ENCODE measurements at places on chromosomes 3 and 15.

- DNase-seq, result no peak
These were observed 12.6 kb downstream of the RAB11A start for GRCh38 chr15:65881766-65882434.

DNA sequence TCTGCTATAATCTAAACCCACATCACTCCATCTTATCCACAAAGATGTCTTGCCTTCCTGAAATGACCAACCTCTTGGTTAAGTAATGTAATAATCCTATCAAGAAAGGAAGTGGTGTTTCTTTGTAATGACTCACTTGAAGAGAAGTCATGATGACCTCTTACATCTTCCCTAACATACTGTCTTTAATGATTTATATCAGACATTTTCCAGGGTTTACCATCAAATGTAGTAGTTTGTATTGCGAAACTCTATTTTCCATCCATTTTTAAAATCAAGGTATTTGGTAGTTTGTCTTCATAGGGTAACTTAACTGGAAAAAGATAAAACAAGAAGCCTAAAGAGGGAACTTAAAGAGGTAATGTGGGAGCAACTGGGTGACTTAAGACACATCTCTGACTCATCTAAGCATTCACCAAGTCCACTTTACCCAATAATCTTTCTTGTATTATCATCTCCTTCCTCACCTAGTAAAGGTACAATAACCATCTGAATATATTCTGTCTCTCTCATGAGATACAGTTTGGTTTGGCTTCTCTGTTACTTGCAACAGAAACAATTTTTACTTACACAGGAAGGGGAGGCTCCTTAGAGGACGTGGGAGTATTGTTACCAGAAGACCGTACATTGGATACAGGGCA is 5.7 kb upstream of the MAPK6 start:
- DNase-seq, result peak; percentile 83

DNA sequence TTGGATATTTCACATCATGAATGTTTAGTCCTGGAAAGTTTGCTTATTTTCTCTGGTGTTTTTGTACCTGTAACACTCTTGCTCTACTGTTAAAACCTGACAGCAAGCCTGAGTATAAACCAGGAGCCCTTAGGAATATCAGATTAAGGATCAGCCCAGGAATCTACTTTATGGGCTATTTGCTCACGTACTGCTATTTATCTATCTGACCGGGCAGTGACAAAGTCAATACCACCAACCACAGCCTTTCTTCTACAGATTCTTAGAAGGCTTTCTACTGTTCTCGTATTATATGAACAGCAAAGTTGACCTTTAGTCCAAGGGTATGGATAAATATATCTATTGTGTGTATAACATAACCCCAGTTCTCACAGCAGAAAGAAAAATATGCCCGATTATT is 521.2 kb downstream of the RBMS3 start:
- DNase-seq, result no peak

- peak; percentile 73 for DNase-seq
These were observed 626 bp upstream of the GPR176 start for GRCh38 chr15:39920510-39921273.

DNA sequence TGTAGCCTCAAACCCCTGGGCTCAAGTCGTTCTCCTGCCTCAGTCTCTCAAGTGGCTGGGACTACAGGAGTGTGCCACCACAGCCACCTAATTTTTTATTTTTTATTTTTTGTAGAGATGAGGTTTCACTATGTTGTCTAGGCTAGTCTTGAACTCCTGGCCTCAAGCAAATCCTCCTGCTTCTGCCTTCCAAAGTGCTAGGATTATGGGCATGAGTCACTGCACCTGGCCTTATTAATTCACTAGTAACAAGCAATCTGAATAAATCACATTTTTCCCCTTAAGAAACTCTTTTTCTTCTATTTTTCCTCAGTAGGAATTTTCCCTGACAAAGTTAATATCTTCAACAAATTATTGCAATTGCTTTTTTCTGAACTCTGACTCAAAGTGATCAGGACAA is 336.9 kb downstream of the NLGN1 start:
- DNase-seq, result no peak

- DNase-seq, result peak; percentile 64
These were observed 37.1 kb downstream of the CPA3 start for GRCh38 chr3:148901987-148902791.

DNA sequence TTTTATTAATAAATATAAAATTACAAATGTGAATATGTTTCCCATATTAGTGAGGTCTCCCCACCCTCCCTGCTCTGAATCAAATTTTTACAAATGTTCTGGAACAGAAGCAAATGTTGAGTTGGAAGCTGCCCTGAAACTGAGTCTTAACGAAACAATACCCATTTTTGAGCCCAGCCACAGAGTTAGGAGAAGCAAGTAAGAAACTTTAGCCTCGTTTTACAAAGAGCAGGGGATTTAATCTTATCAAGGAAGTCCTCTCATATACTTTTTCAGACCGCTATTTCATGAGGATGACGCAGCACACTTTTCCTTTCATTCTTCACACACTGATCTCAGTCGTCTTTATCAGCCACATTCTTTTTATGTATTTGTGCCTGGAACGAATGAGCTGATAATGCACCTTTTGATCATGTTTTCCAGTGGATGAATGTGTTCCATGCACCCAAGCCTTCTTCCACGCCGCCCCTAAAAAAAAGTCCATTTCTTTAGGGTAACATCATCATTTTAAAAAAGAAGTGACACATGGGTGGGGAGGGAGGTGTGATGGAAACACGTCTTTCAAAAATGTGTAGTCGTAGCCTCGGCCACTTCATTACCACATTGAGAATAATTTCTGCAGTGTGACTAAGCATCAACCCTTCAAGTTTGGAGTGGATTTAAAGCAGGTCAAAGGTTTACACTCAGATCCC is 48.1 kb downstream of the SETMAR start:
- DNase-seq, result peak; percentile 44

- DNase-seq, result no peak
These were observed 201.8 kb upstream of the KCNH8 start for GRCh38 chr3:18946524-18946923.

DNA sequence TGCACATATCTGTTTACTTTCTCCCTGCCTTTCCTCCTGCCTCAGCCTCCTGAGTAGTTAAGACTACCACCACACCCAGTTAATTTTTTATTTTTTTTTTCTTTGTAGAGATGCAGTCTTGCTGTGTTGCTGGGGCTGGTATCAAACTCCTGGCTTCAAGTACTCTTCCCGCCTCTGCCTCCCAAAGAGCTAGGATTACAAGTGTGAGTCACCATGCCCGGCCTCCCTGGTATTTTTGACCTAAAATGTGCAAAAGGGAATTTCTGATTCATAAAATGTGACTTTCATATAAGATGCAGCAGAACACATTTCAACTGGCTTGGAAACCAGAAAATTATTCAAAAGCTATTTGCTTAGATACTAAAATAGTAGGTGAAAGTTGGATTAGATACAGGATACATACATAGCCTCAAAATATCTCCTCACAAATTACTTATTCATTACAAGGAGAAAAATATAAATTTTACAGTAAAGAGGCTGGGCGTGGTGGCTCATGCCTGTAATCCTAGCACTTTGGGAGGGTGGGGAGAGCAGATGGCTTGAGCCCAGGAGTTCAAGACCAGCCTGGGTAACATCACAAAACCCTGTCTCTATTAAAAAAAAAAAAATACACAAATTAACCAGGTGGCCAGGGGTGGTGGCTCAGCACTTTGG is 32.0 kb downstream of the MAP4 start:
- DNase-seq, result peak; percentile 87

DNA sequence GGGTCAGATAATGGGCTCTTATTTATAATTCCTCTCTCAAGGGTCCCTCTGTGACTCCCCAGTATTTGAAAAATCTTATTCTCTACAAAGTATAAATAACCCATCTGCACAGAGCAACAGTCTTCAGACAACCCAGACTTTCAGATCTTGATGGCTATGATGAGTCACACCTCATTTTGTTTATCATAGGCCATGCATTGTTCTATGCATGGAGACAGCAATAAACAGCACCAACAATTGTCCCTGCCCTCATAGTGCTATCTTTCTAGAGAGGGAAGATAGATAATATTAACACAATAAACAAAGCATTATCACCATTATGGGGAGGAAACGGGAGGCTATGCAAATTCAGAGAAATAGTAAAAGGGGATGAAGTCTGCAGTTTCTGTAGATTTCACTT is 13.4 kb downstream of the FHIT start:
- DNase-seq, result no peak

DNA sequence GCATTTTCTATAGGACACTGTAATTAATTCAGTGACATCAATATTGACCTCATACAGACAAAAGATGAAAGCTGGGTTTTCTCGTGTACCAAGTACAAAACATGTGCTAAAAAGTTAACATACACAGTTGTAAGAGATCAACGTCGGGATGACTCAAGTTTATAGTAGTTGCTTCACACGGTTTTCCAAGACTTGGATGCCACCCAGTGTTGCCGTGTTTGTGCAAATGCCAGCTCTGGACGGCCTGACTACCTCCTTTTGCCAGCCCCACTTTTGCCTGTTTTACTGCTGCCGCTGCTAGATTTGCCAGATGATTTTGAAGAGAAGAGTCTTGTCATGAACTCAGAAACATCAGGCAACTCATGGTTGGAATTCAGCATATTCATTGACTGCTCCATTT is 17.6 kb downstream of the EMC7 start:
- DNase-seq, result peak; percentile 84

All from fibroblast of mammary gland (primary cell).